Activated CD4-positive, alpha-beta memory T cell treated with anti-CD3 and anti-CD28 coated beads for 36 hours (primary cell): ENCODE measurements at places on chromosomes 2 and 18. TPM values are rescaled to one million over a fixed set of nuclear protein-coding genes. Genes with fewer than 3 reads are reported as not detected.

DNA sequence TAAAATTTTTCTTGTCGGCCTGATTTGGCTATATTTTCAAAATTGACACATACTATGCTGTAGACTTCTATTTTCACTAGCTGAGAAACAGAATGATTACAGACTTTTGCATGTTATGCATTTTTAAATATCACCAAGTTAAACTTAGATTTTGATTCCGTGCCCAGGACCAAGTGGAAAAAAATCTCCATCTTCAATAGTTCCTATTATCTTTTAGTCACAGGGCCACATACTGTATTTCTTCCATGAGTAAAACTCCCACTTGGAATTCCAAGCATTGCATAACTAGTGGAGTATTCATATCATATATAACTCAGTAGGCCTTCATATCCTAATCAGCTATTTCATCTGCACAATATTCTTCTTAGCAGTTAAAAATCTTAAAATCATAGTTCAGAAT is 470.9 kb downstream of the ARHGAP15 start:
- DNase-seq, result no peak

DNA sequence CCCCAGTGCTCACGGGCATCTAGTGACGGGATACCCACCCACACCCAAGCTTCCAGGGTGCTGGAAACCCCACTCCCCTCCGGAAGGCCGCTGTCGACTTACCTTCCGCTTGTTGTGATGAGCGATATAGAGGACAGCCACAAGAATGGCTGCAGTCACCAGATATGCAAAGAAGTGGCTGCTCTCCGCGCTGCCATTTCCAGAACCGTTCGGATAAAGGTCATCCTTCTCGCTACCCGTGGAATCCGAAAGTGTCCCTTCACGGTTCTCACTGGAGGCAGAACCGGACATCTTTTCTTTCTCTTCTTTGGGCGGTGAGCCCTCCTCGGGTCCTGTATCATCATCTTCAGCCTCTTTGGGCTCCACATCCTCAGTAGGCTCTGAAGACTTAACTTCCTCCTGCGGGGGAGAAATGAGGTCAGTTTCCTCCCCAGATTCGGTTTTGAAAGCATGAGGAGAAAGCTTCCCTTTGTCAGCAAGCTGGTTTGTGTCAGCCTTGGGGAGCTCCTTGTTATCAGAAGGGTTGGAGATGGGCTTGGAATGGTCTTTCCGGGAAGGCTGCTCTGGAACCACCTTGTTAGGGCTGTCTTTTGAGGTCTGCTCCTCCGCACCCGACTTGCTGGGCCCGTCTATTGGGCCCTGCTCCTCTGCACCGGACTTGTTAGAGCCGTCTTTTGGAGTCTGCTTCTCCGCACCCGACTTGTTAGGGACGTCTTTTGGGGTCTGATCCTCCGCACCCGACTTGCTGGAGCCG is 1.2 kb downstream of the TGOLN2 start:
- DNase-seq, result peak; percentile 74

GRCh38 chr2:209334188-209335017 is 89.4 kb upstream of the MAP2 start:
- peak; percentile 48 for DNase-seq

DNA sequence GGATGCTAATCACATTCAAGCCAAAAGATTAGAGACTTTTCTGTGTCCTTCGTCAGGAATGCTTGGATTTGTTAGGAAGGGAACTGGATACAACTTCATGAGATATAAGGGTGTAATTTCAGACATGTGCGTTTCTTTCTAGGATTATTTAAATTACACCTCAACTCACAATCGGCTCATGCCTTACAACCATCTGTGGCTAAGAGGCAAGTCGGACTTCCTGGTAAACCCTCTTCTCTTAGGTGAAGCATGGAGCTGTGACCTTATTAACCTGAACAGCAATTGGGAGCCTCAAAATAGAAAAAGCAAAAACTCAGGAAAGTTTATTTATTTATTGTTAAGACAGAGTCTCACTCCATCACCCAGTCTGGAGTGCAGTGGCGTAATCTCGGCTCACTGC is 61.8 kb downstream of the SEMA4F start:
- DNase-seq, result no peak

- no peak for DNase-seq
Observed at GRCh38 chr2:168801961-168802858, at the start of gene NOSTRIN. NOSTRIN (plus strand) TSS chr2:168802637; CDS start chr2:168802647, 10 bp downstream.

GRCh38 chr2:127771756-127772155 is 39.2 kb downstream of the WDR33 start:
- DNase-seq, result no peak

- no peak for DNase-seq
Observed at GRCh38 chr2:240538031-240538780, 19.6 kb downstream of the ANKMY1 start.

- DNase-seq, result peak; percentile 77
Observed at GRCh38 chr2:98771721-98772524, 41.0 kb upstream of the MGAT4A start.

DNA sequence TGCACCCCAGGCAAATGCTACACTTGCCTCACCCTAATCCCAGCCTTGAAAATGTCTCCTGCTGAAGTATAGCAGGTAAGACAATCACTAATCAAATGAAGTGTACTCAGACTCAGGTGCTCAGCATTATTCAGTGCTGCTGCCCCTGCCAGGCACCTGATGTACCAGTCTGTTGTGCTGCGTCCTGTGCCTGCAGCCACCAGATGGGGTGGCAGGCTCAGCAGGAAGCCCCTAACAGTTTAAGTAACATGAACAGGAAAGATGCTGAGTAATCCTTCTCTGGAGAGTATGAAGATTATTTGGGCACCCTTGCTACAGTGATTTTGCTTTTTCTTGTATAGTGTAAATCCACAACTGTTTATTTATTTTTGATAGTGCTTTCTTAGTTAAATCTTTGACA is 69.1 kb downstream of the TACR1 start:
- no peak for DNase-seq

DNA sequence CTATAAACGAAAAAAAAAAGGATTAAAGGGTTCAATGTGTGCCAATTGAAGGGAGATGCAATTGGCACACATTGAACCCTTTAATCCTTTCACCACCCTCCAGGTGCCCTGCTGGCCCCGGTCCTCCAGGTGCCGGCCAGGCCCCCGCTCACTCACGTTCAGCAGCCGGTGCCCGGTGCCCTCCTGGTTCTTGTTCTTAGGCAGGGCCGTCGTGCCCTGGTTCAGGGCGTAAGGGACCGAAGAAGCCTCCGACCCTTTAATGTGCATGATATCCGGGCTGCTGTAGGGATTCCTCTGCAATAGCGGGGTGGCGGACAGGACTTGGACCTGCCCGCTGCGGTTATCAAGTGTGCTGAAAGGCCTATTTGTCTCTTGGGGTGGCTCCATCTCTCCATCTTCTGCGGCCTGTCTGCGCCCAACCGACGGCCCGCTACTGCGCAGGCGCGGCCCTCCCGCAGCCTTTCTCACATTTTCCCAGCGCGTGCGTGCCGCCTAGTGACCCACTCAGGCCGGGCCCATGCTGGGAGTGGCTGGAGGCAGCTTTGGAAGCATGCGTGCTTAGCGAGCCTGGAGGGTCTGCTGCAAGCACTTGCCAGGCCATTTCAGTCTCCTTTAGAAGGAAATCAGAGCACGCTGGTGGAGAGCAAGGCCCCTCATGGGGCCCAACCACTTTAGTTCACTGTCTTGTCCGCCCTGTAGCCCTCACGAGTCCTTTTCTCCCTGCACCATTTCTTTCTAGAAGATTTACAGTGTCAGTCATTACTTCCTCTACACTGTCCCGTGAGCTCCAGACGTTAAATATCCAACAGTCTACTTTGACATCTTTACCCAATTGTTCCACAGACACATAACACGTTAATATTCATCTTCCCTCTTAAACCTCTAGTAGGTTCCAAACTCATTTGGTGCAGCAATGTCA is 24.3 kb downstream of the TMEM237 start:
- DNase-seq, result no peak

GRCh38 chr2:160550048-160550447 is 56.4 kb upstream of the RBMS1 start:
- no peak for DNase-seq

DNA sequence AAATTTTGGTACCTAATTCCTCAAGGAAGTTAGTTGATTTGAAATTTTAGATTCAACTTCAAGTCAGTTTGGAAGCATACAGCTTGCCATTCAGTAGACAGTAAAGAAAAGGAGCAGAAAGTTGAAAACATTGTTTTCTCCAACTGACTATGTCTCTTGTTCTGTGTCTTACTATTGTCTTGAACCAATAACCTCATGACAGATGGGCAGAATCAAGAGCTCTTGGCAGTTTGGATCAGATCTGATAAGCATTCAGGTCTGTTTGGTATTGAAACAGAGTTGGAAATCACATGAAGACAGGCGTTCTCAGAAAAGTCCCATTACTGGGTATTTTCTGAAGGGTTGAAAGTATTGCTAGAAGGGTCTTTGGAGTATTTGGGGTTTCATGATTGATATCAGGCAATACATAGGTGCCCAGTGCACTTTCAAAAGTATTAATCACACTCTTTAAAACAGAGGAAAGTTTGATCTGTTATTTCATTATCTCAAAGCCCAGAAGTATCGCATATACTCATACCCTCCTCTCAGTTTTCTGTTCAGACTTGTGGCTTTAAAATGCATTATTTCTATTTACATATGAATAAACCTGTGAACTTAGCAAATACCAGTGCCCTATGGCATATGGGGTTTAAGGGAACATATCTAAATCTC is 428.4 kb upstream of the ZEB2 start:
- no peak for DNase-seq

DNA sequence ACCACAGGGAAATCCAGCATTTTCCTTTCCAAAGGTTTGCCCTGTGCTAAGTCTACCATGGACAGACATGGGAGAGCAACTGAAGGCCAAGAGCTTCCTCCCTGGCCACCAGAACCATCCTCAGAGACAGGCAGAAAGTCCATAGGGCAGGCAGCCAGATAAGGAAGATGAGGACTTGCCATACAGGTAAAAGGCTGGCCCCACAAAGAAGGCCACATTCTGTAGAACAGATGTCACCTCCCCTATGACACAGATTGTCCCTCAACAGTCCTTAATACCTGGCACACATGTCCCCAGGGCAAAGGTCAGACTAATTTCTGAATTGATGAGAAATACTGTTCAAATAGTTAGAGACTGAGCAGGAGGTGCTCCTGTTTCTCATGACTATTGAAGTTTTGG is 52.0 kb downstream of the FECH start:
- DNase-seq, result no peak

DNA sequence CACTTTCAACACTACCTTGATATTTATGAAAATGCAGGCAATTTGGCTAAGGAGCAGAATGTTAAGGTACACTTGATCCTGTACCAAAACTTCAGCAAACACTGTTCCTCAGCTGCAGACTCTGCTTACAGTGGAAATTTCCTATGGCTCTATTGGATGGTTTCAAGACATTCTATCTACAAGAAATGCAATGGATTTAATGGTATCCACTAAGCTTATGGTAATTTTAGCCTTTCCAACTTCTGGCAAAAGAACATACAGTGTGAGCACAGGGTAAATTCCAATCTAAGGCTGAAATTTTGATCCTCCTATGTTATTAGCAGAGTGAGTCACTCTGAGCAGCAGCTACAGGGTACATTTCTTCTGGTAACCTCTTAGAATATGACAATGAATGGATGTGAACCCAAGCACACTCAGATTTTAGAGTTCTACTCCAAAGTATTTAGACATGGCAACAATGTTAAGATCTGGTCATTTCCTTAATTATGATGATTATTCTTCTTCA is 361.8 kb upstream of the PIK3C3 start:
- DNase-seq, result no peak

- DNase-seq, result no peak
Observed at GRCh38 chr2:161170958-161171932, 11.0 kb downstream of the TANK start.

- no peak for DNase-seq
Observed at GRCh38 chr2:224222974-224223373, 178.9 kb downstream of the FAM124B start.

DNA sequence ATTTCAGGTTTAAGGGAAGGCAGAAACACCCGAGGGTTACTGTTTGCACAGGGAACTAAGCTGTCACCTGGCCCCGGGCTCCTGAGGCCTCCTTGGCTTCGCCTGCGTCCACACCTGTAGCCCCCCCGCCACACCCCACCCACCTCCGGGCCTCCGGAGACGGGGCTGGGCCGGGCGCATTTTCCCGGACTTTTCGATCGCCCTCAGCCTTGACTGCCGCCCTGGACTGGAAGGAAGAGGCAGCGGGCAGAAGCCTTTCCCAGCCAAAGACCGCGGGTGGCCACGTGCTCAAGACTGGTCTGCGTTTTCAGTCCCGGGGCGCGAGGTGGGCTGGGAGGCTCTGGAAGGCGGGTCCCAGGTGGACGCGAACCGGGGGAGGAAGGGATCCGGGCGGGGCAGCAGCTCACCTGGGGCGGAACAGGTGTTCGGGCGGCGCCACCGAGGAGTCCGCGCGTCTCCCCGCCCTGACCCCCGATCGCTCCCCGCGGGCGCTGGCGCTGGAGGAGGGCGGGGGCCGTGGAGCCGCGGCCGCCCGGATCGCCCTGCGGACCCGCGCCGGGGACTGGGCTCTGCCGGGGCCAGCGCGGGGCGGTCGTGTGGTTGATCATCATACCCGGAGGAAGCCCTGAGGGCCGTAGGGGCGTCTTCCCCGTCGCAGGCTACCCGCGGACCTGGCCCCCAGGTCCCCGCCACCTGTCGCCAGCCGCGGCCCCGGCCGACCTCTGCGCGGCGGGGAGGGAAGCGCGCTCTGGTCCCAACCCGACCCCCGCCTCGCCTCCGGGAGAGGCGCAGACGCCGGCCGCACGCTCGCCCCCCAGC is 3.2 kb downstream of the ID2 start:
- peak; percentile 70 for DNase-seq

DNA sequence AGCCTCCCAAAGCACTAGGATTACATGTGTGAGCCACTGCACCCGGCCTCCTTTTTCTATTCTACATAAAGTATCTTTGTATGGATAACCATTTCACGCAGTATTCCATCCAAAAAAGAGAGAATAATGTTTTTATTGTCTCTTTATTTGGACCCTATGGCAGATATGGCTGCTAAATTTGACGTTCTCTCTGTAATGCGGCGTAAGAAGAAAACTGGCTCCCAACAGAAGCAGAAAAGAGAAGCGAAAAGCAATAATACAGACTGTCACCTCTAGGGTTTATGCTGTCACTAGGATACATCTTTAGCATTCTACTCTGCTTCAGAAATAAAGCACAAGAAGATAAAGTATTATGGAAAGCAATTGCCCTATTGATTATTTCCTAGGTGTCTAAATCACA is 55.9 kb downstream of the FN1 start:
- DNase-seq, result no peak

HOXD12 gene
- not detected for total RNA-seq

ABCG8 gene
- total RNA-seq, result not detected

RGPD4 gene
- total RNA-seq, result 0.05 TPM

RAX gene
- total RNA-seq, result 0.17 TPM

FOXI3 gene
- total RNA-seq, result not detected

CHRNA1 gene
- not detected for total RNA-seq

MARCO gene
- not detected for total RNA-seq

PID1 gene
- total RNA-seq, result not detected

LRRC30 gene
- total RNA-seq, result not detected

TUBB6 gene
- total RNA-seq, result 7.5 TPM
